ENCODE measurements at places on chromosomes 16 and 17. TPM values are rescaled to one million over a fixed set of nuclear protein-coding genes. Genes with fewer than 3 reads are reported as not detected.

- no peak for DNase-seq
Measured at GRCh38 chr17:5598457-5598856, 14.1 kb upstream of the NLRP1 start.

GRCh38 chr17:79862771-79863440 lies 23.7 kb upstream of the CBX4 start:
- no peak for DNase-seq

Gene CXCL16
- polyA plus RNA-seq: 6.1 TPM

DNA sequence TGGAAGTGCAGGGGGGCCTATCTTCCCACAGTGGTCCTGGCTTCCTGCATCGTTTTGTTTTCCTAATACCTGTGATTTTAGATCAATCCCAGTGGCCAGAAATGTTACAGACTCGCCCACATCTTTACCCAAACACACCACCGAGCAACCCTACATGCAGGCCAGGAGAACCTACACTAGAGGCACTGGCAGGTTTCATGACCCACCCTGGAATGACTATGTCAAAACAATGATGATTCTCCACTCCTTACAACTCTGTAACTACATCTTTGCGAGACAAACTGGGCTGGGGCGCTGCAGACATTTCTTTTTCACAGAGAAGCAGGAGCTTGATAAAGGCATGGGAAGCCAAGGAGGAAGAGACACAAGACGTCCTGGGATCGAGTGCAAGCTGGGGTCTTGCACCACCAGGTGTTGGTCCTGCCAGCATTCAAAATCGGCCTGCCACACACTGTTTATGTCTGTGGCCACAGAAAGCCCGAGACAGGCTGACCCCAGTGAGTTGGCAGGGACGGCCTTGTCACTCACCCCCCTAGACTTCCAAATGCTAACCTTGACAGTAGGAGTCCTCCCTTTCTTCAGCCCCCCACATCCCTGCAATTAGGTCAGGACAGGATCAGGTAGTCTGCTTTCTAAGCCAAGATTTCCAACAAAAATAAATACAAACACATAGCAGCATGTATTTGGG lies 32.5 kb downstream of the UBE2O start:
- no peak for DNase-seq

DNA sequence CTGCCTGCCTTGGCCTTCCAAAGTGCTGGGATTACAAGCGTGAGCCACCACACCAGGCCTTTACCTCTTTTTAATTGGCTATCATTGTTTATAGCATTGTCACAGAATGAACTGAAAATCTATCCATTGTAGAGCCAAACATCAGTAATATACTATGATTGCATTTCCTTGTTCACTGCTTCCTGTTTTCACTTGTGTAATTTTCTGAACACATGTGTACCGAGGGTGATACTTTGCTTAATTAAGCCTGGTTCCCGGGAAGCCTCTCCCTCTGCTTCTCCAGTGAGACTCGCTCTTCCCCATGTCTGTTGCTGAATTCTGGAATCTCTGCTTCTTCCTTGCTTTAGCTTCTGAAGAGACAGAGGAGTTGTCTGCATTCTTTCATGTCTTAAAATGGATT lies 33.1 kb downstream of the POLR3E start:
- DNase-seq: no peak

GRCh38 chr17:50239937-50240336 lies 34.3 kb upstream of the TMEM92 start:
- DNase-seq: no peak

- no peak for DNase-seq
Measured at GRCh38 chr17:45581860-45582259, 91.3 kb upstream of the PLEKHM1 start.

Gene USP43
- polyA plus RNA-seq: 0.02 TPM

GRCh38 chr17:29892201-29892600 lies 37.8 kb downstream of the SSH2 start:
- no peak for DNase-seq

DNA sequence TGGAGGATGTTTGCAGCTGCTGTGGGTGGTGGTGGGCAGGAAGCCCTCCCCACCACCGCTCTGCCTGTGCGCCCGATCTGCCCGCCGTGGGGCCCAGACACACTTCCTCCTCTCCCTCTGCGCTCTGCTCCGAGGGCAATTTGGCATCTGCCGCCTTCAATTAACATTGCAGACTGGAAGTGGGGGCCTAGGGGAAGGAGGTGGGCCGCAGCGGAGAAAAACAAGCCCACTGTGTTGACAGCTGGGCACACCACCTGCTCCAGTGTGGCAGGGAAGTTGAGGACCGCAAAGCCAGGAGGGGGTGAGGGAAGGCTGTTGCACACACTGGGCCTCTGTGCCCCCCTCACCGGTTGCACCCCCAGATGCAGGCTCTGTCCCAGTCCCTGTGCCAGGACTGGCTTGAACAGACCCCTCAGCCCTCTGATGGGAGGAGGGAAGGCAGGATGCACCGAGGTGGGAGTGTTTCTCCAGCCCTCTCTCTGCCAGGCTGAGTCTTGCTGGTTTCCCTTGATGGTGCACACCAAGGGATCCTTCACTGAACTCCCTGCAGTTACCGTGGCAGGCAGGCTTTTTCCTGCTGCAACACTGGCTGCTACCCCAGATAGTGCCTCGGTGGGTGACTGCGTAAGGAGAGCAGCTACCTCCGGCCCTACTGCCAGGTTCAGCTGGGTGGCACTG lies 72.8 kb upstream of the MED9 start:
- peak; percentile 82 for DNase-seq

Gene HBQ1
- polyA plus RNA-seq: 2.5 TPM

- DNase-seq: no peak
Measured at GRCh38 chr16:6524501-6524900, 808.1 kb upstream of the RBFOX1 start.

DNA sequence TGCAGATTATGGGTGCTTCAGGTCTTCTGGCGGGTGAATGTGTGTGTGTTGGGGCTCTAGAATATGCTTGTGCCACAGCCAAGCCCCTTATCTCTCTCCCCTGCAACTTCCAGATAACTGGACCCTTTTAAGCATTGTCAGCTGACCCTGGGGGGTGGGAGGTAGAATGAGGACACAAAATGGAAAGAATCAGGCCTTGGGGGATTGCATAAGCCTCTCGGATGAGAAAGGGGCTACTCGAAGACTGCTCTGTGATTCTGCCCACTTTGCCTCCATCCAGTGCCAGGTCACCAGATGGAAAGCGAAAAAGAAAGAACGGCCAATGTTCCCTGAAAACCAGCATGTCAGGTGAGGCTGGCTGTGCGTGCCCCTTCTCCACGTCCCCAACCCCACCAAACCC lies 13.8 kb downstream of the THRA start:
- DNase-seq: no peak

DNA sequence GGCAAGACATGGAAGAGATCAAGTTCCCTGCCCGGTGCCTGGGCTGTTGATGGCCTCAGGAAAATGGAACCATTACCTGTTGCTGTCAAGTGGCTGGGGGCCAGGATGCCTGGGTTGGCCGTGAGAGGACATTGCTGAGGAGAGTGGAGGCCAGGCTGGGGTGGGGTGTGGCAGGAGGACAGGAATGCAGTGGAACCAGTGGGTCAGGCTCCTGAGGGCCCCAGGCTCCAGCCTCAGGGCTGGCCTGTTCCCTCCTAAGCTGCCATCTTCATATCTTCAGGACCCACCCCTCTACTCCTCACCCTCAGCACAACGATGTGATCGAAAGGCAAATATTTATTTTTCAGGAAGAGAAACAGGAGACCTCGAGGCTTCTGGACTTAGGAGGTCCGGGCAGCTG lies 8.5 kb upstream of the YPEL3 start:
- DNase-seq: no peak

Gene NPIPA2
- 0.56 TPM for polyA plus RNA-seq

Measured in endothelial cell of umbilical vein (primary cell).